ENCODE measurements at places on chromosomes 2 and 18. TPM values are rescaled to one million over a fixed set of nuclear protein-coding genes. Genes with fewer than 3 reads are reported as not detected.

L3MBTL4 gene
- polyA plus RNA-seq: 4.2 TPM

OR6B2 gene
- not detected for polyA plus RNA-seq

OSBPL6 gene
- not detected for polyA plus RNA-seq

EGR4 gene
- not detected for polyA plus RNA-seq

ALPP gene
- not detected for polyA plus RNA-seq

MALL gene
- polyA plus RNA-seq: not detected

FTCDNL1 gene
- polyA plus RNA-seq: 3.0 TPM

CNGA3 gene
- polyA plus RNA-seq: not detected

- H3K27ac ChIP-seq: no peak overlapping the region
- no peaks in the 10 kb centered on the region for H3K36me3 ChIP-seq
Measured at GRCh38 chr2:79292958-79293315, 133.4 kb upstream of the REG3A start.

GRCh38 chr18:34321066-34321465 lies 96.4 kb upstream of the NOL4 start:
- H3K4me3 ChIP-seq: no peak overlapping the region
- peak overlapping the region; percentile 61 for H3K27ac ChIP-seq
- H3K4me1 ChIP-seq: peaks cover 6% of the 10 kb centered on the region
- H3K36me3 ChIP-seq: no peaks in the 10 kb centered on the region
- no peaks in the 10 kb centered on the region for H3K27me3 ChIP-seq

- no peak overlapping the region for H3K27ac ChIP-seq
- no peak for DNase-seq
- H3K4me3 ChIP-seq: no peak overlapping the region
- no peaks in the 10 kb centered on the region for H3K36me3 ChIP-seq
Measured at GRCh38 chr18:3219241-3219630, 532 bp downstream of the MYOM1 start.

DNA sequence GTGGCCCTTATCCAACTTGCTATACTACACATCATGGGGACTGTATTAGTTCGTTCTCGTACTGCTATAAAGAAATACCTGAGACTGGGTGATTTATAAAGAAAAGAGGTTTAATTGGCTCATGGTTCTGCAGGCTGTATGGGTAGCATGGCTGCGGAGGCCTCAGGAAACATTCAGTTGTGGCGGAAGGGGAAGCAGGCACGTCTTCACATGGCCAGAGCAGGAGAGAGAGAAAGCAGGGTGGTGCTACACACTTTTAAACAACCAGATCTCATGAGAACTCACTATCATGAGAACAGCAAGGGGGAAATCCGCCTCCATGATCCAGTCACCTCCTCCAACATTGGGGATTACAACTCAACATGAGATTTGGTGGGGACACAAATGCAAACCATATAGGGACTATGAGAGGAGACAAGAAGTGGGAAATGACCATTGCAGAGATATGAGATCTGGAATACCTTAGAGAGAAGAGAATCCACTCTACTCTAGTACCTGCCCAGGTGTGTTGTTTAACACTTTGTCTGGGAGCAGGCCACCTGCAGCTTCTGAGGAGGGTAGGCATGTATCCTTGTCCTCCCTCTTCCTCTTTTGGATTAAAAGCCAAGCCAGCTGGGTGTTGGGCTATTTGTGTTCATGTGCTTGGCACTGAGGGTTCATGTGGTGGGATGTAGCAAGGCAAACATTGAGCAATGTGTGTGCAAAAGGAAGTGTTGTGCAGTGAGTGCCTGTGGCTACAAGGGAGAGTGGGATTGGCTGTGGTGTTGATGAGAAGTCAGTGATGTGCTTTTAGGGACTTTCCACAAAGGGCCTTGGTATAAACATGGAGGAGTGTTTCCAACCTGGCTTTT lies 22.8 kb downstream of the TTLL4 start:
- peak overlapping the region; percentile 72 for H3K27ac ChIP-seq
- H3K4me1 ChIP-seq: peaks cover 12% of the 10 kb centered on the region
- H3K27me3 ChIP-seq: no peaks in the 10 kb centered on the region
- no peak overlapping the region for H3K4me3 ChIP-seq
- 0 out of 2 replicates have a peak, but pooled peaks cover 11% of the 10 kb centered on the region for H3K36me3 ChIP-seq

GRCh38 chr2:197348721-197349360 lies 38.3 kb upstream of the ANKRD44 start:
- no peak for DNase-seq
- H3K4me3 ChIP-seq: no peak overlapping the region
- H3K4me1 ChIP-seq: no peaks in the 10 kb centered on the region
- H3K27me3 ChIP-seq: no peaks in the 10 kb centered on the region

DNA sequence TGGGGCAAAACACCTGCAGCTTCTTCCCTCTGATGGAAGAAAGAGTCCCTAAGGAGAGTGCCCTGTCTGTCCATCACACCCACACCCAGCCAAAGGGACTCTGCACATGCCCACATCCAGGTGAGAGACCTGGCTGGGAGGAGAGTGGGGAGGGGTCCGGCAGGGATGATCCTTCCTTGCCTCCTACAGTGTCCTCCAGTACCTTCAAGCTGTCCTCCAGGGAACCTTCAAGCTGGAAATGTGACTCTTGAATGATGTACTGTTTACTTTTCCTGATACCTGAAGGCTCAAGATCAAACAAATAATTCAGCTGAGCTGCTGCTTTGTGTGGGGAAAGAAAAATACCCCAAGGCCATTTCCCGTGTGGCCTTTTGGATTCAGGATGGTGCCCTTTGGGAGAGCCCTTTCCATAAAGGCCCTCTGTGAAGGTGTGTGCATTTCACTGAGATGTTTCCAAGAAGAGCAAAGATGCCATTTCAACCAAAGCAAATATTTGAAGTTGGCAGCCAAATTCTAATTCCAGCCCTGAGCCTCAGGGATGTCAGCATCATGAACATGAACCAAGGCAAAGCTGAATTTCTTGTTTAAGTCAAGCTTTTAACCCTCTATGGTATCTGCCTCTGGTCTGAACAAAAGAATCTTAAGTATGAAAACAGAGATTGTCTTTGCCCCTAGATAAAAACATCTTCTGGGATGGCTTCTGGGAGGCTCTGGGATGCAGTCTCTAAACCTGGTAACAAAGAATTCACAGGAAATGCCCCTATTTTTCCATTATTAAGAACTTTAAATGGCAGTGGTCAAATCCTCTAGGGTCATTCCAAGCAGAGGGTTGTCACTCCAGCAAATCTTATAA lies 11.1 kb downstream of the EVA1A start:
- H3K27me3 ChIP-seq: no peaks in the 10 kb centered on the region
- no peak overlapping the region for H3K4me3 ChIP-seq
- no peak for DNase-seq
- H3K36me3 ChIP-seq: no peaks in the 10 kb centered on the region

DNA sequence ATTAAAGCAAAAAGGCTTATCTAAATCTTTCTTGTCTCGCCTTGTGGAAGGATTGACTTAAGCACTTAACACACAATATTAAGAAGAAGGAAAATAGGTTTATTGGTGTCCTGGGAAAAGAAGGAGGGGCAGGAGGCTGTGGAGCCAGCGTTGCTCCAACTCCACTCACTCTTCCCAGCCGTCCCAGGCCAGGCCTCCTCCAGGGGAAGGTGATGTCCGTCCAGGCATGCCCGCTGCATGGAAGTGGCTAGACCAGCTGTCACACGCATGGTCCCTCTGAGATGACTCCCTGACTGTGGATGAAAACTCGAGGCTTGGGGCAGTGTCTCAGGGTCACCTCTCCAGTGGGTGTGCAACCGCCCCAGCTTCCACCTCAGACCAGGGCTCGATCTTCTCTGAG lies 281.1 kb downstream of the GALR1 start:
- no peaks in the 10 kb centered on the region for H3K4me1 ChIP-seq
- DNase-seq: no peak
- no peaks in the 10 kb centered on the region for H3K27me3 ChIP-seq
- no peak overlapping the region for H3K4me3 ChIP-seq
- H3K27ac ChIP-seq: no peak overlapping the region

- H3K36me3 ChIP-seq: no peaks in the 10 kb centered on the region
- H3K4me3 ChIP-seq: no peak overlapping the region
- H3K27me3 ChIP-seq: no peaks in the 10 kb centered on the region
- H3K4me1 ChIP-seq: no peaks in the 10 kb centered on the region
- no peak for DNase-seq
Measured at GRCh38 chr2:45307147-45307546, 297.9 kb upstream of the SIX2 start.

DNA sequence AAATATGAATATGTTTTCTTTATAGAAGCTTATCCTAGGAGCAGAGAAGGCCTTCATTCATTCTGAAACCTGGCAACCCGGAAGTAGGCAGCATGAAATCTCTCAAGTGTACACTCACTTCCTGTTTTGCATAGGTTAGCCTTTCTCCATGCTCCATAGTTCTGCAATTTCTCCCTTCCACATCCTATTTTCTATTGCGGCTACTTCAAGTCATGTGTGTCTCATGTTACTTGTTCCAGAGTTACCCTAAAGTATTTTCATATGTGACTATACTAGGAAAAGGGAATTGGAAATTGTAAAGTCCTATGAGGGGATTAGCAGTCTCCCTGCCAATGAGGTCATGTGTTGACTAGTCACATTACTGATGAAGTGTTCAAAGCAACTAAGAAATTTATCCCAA lies 320.6 kb downstream of the NCKAP5 start:
- H3K4me1 ChIP-seq: no peaks in the 10 kb centered on the region
- peak; percentile 5 for DNase-seq
- H3K27ac ChIP-seq: no peak overlapping the region
- no peaks in the 10 kb centered on the region for H3K36me3 ChIP-seq

DNA sequence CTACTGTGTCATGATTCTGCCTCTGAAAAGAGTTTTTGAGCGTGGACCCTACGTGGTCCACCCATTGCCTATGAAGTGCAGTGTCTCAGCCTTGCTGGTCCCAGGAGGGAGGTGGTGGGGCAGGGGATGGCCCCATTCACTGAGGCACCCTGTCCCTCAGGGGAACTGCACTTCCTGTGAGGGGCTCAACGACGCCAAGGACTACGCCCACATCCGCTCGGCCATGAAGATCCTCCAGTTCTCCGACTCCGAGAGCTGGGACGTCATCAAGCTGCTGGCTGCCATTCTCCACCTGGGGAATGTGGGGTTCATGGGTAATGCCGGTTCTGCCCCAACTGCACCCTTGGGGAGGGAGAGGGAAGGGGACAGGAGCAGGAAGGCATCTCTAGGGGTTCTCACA lies 42.5 kb downstream of the MYO7B start:
- no peak for DNase-seq
- H3K36me3 ChIP-seq: no peaks in the 10 kb centered on the region
- H3K27me3 ChIP-seq: peaks cover 1% of the 10 kb centered on the region
- H3K4me3 ChIP-seq: no peak overlapping the region
- H3K4me1 ChIP-seq: peaks cover 23% of the 10 kb centered on the region

DNA sequence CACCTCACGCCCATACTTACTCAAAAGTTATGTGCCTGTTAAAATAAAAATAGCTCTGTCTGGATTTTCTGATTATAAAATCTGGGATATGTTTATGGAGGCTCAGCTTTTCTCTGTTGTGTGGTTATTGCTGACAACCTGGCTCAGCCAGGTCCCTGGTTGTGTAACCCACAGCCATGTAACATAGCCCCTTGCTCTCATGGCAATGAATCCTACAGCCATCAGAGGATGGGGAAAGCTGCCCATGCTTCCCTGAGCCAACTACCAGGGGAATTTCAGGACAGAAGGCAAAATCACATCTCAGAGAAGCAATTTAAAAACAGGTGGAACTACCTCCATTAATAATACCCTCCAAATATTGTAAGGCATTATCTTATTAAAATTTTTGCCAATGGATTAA lies 29.7 kb downstream of the ST8SIA5 start:
- H3K27ac ChIP-seq: no peak overlapping the region
- no peak overlapping the region for H3K4me3 ChIP-seq
- no peaks in the 10 kb centered on the region for H3K4me1 ChIP-seq
- DNase-seq: no peak
- H3K36me3 ChIP-seq: no peaks in the 10 kb centered on the region

DNA sequence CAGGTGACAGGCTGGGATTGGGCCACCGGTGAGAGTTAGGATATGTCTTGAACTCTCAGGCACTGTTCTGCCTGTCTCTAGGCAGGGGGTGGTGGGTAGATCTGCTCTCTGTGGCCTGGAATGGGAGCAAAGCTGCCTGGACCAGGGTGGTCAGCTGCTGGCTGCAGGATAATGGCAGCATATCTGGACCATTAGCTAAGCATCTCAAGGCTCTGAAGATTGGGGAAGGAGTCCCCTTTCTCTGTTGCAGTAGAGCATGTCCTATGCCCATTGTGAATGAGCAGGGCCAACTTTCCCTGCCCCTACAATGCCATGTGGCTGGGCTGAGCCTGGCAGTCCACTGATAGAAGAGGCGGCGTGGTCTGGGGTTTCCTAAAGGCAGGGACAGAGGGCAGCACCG lies 34.6 kb downstream of the LOXHD1 start:
- H3K36me3 ChIP-seq: no peaks in the 10 kb centered on the region
- no peaks in the 10 kb centered on the region for H3K27me3 ChIP-seq
- no peak overlapping the region for H3K4me3 ChIP-seq
- no peaks in the 10 kb centered on the region for H3K4me1 ChIP-seq
- no peak overlapping the region for H3K27ac ChIP-seq

DNA sequence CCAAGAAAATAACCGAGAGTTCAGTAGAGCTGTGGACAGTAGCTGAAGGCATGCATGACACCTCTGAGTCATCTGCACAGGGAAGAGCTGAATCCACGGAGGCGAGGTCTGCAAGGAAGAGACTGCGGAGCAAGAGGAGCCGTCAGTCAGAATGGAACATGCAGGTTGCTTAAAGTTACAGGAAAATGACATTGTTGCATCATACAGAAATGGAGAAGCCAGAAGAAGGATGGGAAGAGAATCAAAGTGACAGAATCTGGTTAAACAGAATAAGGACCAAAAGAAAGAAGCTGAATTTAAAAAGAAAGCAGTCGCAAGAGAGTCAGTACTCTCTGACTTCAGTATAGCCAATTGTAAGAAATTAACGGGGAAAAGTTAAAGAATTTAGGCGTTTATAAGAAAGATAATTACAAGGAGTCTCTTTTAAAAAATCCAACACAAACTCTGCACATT lies 533.8 kb downstream of the ADCYAP1 start:
- no peaks in the 10 kb centered on the region for H3K27me3 ChIP-seq
- H3K36me3 ChIP-seq: no peaks in the 10 kb centered on the region
- H3K4me1 ChIP-seq: no peaks in the 10 kb centered on the region
- no peak overlapping the region for H3K27ac ChIP-seq

- H3K27me3 ChIP-seq: no peaks in the 10 kb centered on the region
- no peak for DNase-seq
- no peaks in the 10 kb centered on the region for H3K4me1 ChIP-seq
- H3K4me3 ChIP-seq: no peak overlapping the region
Measured at GRCh38 chr2:132620115-132620514, 49.9 kb downstream of the LYPD1 start.

DNA sequence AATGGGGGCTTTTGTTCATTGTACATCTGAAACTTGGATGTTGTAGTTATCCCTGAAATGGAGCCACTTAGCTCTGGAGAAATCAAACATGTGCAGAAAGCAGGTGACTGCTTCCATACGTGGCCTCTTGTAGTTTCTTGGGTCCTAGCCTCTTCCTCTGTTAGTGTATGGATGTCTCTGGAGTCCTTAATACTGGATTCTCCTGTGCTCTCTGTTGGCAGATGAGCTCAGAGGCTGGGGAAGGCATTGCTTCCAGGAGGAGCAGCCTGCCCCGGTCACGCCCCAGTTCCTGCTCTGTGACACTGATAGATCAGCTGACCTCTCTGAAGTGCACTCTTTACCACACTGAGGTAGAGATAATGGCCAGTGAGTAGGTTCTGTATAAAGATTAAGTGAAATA lies 176.2 kb downstream of the LDLRAD4 start:
- DNase-seq: no peak
- H3K27ac ChIP-seq: no peak overlapping the region
- no peaks in the 10 kb centered on the region for H3K36me3 ChIP-seq
- H3K4me3 ChIP-seq: no peak overlapping the region
- no peaks in the 10 kb centered on the region for H3K4me1 ChIP-seq

Measured in GM12878 (cell line).